SW480 (cell line): ENCODE measurements at places on chromosomes 12 and 14.

- peak; percentile 42 for DNase-seq
Measured at GRCh38 chr14:68655021-68655831, 137.6 kb downstream of the ZFP36L1 start.

GRCh38 chr12:32398181-32398580 is 1.2 kb upstream of the FGD4 start:
- DNase-seq: no peak

DNA sequence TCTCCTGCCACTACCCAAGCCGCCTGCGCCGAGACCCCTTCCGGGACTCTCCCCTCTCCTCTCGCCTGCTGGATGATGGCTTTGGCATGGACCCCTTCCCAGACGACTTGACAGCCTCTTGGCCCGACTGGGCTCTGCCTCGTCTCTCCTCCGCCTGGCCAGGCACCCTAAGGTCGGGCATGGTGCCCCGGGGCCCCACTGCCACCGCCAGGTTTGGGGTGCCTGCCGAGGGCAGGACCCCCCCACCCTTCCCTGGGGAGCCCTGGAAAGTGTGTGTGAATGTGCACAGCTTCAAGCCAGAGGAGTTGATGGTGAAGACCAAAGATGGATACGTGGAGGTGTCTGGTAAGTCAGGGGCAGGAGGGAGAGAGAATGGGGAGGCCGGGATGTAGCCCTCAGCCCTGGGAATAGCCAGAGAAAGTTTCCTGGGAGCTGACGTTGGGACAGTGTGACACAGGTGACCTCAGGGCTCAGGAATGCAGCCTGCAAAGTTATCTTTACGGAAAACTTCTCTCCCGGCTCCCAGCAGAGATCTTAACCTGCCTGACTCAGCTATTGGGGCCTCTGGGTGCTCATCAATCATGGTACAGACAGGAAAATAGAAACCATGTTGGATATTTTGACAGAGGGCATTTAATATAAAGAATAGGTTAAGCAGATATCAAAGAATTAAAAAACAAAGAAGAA is 747 bp downstream of the HSPB8 start:
- peak; percentile 61 for DNase-seq

DNA sequence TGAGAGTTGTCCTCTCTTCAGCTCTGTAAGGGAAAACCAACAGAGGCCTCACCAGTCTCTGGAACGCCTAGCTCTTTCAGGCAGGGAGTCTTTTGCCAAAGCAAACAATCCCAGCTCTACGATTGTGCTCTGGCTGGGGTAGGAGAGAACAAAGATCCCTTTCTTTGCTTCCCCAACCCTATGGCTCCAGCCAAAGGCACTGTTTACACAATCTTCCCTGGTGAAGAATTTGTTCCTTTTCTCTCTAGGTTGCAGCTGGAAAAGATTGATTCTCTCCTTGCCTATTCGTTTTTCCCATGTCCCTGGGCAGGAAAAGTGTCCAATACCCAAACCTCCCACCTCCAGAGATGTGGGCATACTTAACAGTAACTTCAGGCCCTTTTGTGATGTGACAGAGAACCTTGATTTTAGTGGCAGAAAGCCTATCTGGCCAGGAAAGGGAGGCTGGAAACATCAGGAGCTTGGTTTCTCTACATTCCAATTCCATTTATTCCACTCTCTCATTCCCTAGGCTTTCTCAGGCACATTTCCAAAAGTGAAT is 16.8 kb downstream of the ATP5MC2 start:
- DNase-seq: peak; percentile 87

GRCh38 chr12:92492995-92493394 is 209.8 kb upstream of the PLEKHG7 start:
- DNase-seq: no peak

- no peak for DNase-seq
Measured at GRCh38 chr12:92546635-92547348, 156.0 kb upstream of the PLEKHG7 start.

DNA sequence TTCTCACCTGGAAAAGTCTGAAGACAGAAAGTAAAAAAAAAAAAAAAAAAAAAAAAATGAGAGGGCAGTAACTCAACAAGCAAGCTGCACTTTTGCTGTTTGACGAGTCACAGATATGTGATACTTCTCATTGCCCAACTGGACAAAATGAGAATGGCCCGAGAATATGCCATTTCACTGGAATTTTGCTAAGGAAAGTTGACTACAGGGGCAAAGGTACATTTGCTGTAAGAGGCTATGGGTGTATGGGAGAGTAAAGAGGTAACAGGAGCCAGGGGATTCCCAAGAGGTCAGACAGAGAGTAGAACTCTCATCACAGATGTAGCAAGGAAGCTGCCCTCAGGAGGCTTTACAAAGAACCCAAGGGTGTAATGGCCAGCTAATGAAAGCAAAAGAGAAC is 22.9 kb downstream of the KIF21A start:
- no peak for DNase-seq

- DNase-seq: no peak
Measured at GRCh38 chr12:104942075-104942474, 16.0 kb downstream of the SLC41A2 start.

DNA sequence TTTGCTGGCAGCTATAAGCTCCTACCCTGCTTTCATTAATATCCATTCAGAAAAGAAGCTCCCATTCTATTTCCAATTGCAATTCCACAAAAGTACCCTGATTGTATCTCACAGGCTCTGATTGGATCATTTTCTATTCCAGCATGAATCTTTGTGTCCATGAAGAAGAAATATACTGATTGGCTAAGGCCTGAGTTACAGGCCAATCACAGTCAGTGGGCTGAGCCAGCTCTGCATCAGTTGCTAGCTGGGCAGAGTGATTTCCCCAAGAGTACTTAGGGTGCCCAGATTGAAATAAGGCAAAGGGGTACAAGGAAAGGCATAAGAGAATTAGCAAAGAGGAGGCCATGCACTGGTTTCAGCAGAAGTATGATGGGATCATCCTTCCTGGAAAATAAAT is 14.4 kb downstream of the ART4 start:
- DNase-seq: peak; percentile 29

DNA sequence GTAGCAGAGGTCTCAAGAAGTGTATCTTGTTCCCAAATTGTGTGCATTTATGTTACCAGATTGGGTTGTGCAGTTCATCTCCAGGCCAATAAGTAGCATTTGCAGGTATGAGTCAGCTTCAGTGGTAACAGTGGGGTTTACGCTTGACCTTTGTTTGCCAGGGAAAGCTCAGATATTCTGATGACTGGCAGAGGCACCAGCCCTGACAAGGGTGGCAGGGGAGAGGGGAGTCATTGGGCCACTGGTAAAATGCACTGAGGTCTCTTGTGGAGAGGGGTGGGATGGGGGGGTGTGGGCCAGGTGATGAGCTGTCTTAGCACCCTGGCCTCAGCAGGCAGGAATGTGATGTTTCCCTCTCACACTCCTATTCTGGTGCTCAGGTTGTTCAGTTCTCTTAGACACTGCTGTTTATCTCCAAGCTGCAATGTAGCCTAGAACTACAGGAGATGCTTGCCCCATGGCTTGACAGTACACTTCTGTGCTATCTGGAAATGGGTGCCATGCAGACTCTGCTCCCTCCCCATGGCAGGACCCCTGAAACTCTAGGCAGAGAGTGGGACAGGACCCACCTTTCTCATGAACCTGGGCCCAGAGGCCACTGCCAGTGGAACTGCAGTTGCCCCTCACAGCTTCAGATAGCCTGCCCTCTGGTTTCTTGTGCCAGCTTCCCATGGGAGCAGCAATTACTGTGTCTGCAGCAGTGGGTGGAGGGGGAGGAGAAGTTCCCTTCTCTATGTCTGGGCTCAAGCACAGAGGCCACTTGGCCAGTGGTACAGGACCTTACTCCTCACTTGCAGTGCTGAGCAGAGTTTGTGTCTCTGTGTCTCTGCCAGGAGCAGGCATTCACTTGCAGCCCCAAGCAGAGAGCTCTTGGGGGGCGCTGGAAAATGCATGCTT is 31.9 kb downstream of the USP15 start:
- DNase-seq: peak; percentile 4

GRCh38 chr14:72264716-72265115 is 332.5 kb downstream of the RGS6 start:
- no peak for DNase-seq

- peak; percentile 9 for DNase-seq
Measured at GRCh38 chr12:98332642-98333041, 182.7 kb upstream of the TMPO start.

GRCh38 chr12:12946686-12947355 is 5.1 kb downstream of the GPRC5D start:
- DNase-seq: peak; percentile 86

GRCh38 chr14:57136669-57137328 is 131.9 kb downstream of the EXOC5 start:
- DNase-seq: no peak

GRCh38 chr12:120862664-120863063 is 41.5 kb downstream of the SPPL3 start:
- no peak for DNase-seq

- DNase-seq: no peak
Measured at GRCh38 chr14:30125322-30125979, 197.8 kb upstream of the PRKD1 start.

DNA sequence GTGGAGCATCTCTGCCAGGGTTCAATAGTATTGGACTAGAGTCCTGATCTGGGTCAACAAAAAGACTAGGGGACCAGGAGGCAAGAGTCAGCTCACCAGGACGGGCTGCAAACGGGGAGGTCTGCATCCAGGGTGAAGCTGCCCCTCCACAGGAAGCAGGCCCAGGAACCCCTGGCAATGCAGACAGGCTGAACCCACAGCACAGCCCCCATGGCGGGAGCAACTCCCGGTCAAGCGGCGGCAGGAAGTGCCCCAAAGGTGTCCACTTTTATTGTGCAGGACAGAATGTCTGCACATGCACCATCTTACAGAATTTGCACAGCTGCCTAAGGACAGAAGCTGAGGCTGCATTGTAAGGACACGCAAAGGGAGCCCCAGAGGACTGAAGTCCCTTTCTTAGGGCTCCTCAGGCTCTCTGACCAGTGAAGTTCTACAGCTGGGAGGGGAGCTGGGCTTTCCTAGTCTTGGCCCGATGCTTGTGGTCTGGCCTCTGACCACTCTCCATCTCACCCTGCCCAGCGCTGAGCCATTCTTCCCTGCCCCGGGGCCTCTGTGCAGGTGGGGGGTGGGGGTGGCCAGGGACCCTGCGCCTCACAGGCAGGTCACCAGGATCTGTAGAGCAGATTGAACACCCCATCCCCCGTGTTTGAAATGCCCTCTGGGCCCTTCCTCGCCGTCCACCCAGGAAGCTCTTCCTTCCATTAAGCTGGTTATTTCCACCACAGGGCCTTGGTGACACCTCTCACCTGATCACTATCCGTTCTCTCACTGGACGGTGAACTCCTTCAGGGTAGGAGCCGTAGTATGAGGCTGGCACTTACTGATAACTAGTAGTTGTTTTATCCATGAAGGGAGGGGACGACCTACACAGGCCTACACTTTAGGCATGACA is 75.9 kb downstream of the NINJ2 start:
- no peak for DNase-seq

- DNase-seq: peak; percentile 18
Measured at GRCh38 chr12:63103494-63104131, 47.4 kb downstream of the AVPR1A start.

DNA sequence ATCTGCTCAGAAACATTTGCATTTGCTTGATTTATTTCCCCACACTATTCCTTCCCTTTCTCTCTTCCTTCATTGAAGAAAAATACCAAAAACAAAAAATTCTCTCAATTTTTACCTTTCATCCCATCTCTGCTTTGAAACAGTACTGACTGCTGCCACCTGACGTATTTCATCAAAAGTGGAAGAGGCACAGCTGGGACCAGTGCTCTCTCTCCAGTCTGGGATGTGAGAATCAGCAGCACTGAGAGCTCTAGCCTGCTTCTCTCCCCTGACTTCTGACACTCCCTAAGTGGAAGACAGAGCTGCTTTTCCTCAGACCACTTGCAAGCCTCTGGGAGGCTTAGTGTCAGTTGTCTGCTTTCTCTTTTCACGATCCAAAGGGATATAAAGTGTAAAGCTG is 36.9 kb downstream of the TTLL5 start:
- DNase-seq: no peak

DNA sequence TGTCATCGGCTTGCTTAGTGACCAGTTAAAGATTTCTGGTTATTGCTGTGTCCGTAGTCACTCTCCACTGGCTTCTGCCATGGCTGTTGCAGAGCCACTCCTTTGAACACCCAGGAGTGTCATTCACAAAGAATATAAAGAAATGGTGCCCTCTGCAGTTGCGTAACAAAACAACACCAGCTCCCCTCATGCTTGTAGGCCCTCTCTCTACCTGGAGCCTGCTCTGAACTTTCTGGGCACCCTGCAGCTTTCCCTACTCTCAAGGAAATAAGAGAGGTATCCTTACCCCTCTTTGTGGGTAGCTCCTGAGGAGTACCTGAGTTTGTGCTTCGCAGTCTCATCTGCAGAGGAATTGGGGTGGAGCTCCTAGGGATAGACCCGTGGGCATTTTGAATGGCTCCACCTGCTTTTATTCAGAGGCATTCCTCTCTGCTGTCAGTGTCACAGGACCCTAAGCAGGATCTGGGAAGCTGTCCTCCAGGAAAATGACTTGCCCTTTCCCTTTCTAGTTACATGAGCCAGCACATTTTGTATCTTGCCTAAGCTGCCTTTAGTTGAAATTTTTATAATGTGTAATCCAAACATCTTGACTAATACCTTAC is 97.2 kb upstream of the TMEM260 start:
- no peak for DNase-seq

- DNase-seq: no peak
Measured at GRCh38 chr12:29714966-29715365, 68.8 kb downstream of the TMTC1 start.

DNA sequence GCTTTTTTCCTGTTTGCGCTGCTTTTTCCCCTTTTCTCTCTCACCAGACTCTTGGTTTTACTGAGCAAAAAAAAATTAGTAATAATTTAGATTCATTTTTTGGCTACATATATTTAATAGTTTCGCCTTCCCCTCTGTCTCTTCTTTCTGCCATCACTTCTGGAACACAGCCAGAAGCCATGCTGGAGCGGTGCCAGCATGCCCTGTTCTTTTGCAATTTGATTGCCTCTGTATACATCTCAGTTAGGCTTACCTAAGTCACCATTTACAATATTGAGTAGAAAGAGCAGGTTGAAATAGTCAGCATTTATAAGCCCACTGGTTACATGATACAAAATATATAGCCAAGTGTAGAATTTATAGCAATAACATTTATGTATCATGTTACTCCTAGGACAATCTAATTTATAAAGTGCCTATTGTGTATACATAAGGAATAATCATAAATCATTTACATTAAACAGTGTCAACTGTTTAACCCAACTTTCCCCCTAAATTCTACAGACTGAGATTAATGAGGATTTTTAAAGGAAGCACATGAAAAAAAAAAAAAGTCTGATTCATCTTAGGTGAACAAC is 413.8 kb upstream of the SOX5 start:
- no peak for DNase-seq

GRCh38 chr12:119749666-119750065 is 81.7 kb downstream of the PRKAB1 start:
- DNase-seq: no peak

GRCh38 chr12:13135371-13136178 is 32.1 kb upstream of the GSG1 start:
- DNase-seq: peak; percentile 43
